ENCODE measurements at places on chromosomes 6 and 20. TPM values are rescaled to one million over a fixed set of nuclear protein-coding genes. Genes with fewer than 3 reads are reported as not detected.
A peak's percentile ranks its signal among the peaks of the same experiment; 100 is the strongest.

- no peak for DNase-seq
Measured at GRCh38 chr6:79498842-79499241, 38.4 kb downstream of the LCA5 start.

- no peak for DNase-seq
Measured at GRCh38 chr20:50689864-50690649, 1.3 kb downstream of the RIPOR3 start.

- DNase-seq, result peak; percentile 96
Measured at GRCh38 chr6:44074439-44074812, 52.8 kb downstream of the MRPL14 start.

DNA sequence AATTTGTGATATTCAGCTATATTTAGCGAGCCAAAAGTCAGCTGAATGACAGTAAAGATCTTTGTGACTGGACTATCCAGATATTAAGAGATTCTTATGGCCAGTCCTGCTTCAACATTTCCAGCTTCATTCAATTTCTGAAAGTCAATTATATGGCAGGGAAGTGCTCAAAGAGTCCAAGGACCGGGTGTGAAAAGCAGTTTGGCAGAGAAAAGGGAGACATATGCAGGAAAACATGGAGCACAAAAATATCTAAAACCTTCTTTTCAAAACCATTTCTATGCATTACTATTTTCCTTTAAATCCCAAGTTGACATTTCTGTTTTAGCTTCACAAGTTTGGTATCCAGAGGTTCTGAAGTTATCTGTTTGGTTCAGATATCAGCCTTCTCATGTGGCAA lies 5.0 kb downstream of the MPC1 start:
- no peak for DNase-seq

The HLA-DRA gene
- 9.2 TPM for total RNA-seq

DNA sequence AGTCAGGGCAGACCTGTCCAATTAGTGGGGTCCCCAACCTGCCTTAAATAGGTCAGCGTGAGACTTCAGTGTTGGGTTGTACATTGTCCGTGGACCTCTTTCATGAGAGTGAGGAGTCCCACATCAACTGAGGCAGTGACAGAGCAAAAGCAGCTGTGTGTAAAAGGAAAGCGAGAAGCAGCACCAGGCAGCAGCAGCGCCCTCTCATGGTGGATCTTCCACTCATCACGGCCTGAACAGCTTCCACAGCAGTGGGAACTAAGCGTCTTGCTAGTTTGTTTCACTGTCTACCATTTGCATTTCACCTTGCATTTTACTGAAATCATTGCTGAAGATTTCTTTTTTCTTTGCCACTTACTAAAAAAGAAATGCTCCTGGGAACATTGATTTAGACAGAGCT lies 333.8 kb downstream of the PKHD1 start:
- peak; percentile 24 for DNase-seq

The GPR63 gene
- total RNA-seq, result 0.92 TPM

- peak; percentile 78 for DNase-seq
Measured at GRCh38 chr20:13231031-13231752, 10.1 kb downstream of the ISM1 start.

The KCNK16 gene
- total RNA-seq, result not detected

DNA sequence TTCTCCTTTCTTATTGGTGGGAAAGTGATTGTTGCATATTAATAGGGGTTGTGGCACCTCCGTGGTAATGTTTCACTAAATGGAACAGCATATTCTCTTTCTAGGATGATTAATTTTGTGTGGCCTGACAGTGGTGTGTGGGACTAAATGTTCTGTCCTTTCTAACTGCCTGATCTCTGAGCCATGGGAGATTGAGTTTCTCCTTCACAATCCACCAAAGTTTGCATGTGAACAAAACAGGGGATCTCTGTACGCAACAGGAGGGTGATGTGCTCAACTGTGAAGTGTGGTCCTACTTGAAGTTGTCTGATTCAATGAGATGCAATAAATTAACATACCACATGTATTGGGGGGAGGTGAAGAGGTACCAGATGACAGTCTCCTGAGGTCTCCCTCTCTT lies 19.3 kb downstream of the BCAS1 start:
- DNase-seq, result no peak
